ENCODE measurements at places on chromosomes 16 and 17.
A peak's percentile ranks its signal among the peaks of the same experiment; 100 is the strongest.

- no peak overlapping the region for H3K27ac ChIP-seq
- H3K4me1 ChIP-seq = no peaks in the 10 kb centered on the region
- DNase-seq = no peak
- peaks cover 72% of the 10 kb centered on the region for H3K27me3 ChIP-seq
Measured at GRCh38 chr16:17476414-17477259, 5.9 kb upstream of the XYLT1 start.

GRCh38 chr17:72536788-72537187 is 416.0 kb downstream of the SOX9 start:
- no peaks in the 10 kb centered on the region for H3K36me3 ChIP-seq
- DNase-seq = no peak
- H3K4me1 ChIP-seq = peaks cover 12% of the 10 kb centered on the region

DNA sequence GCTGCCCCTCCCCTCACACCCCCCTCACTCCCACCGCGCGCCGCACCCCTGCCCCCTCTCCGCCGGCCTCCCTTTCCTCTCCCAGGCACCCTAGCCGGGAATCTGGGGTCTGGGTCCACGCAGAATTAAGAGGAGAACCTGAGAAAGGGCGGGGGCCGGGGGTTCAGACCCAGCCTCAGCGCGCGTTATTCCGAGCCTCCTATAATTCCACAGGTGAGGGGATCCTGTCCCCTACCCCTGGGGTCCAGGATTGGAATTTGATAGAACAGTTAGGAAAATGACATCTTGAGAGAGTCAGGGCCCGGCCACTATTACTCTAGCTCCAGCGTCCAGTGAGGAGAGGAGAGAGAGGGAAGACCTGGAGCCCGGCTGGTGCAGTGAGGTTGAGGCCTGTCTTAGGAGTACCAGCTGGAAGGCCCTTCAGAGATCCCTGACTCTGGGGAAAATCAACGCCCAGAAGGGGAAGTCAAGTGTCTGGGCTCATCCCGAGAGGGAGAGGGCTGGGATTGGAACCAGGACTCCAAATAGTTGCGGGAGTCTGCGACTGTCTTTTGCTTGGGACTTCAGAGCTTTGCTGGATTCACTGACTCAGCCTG is 17.3 kb downstream of the GRB7 start:
- DNase-seq = no peak
- H3K27ac ChIP-seq = peak overlapping the region; percentile 94
- no peaks in the 10 kb centered on the region for H3K36me3 ChIP-seq
- H3K4me3 ChIP-seq = peak overlapping the region; percentile 73

DNA sequence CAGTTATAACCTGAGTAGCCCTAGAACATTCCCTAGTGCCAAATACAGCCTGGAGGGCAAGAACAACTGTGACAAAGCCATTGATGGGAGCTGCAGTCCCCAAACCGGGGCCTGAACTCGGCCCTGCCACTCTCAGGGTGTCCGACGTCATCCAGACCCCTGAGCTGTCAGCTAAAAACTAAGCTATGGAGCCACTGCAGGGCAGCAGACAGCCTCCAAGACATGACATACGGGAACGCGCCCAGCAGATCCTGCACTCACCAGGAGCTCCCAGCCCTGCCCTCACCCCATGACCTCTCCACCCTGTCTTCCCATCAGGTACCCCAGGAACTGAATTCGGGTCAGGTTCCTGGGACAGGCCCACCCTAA is 28.4 kb downstream of the KDM8 start:
- no peak for DNase-seq
- peaks cover 31% of the 10 kb centered on the region for H3K36me3 ChIP-seq
- no peaks in the 10 kb centered on the region for H3K27me3 ChIP-seq
- H3K4me1 ChIP-seq = peaks cover 54% of the 10 kb centered on the region
- no peak overlapping the region for H3K4me3 ChIP-seq

- H3K4me1 ChIP-seq = no peaks in the 10 kb centered on the region
- DNase-seq = no peak
- no peaks in the 10 kb centered on the region for H3K27me3 ChIP-seq
- no peak overlapping the region for H3K27ac ChIP-seq
- H3K36me3 ChIP-seq = no peaks in the 10 kb centered on the region
Measured at GRCh38 chr17:13297183-13297582, 279.4 kb upstream of the ELAC2 start.

Measured in left ventricle myocardium inferior (tissue), 1 donor.